Left renal pelvis (tissue), 4 donors: ENCODE measurements at places on chromosomes 2 and 18. TPM values are rescaled to one million over a fixed set of nuclear protein-coding genes. Genes with fewer than 3 reads are reported as not detected.

Gene TBR1
- polyA plus RNA-seq: not detected

Gene CEP68
- 25.2 TPM for polyA plus RNA-seq

Gene NT5C1B
- polyA plus RNA-seq: 1.1 TPM

Gene ACTG2
- 1.8 TPM for polyA plus RNA-seq

Gene SFTPB
- polyA plus RNA-seq: 0.17 TPM

Gene TIMM21
- polyA plus RNA-seq: 62.7 TPM

Gene DPY30
- polyA plus RNA-seq: 108 TPM

Gene WDCP
- polyA plus RNA-seq: 16.8 TPM

Gene GPR155
- 8.3 TPM for polyA plus RNA-seq

Gene KATNAL2
- polyA plus RNA-seq: 12.6 TPM

Gene OTOF
- polyA plus RNA-seq: 0.30 TPM

Gene AMER3
- 0.04 TPM for polyA plus RNA-seq

Gene UNC80
- 0.79 TPM for polyA plus RNA-seq

Gene LAMA3
- 2.3 TPM for polyA plus RNA-seq

Gene GPR45
- polyA plus RNA-seq: 0.13 TPM
